ENCODE measurements at places on chromosomes 7 and 10. TPM values are rescaled to one million over a fixed set of nuclear protein-coding genes. Genes with fewer than 3 reads are reported as not detected.

NOS3 gene
- polyA plus RNA-seq, result 4.6 TPM

MALRD1 gene
- polyA plus RNA-seq, result not detected

DDC gene
- not detected for polyA plus RNA-seq

FBXO24 gene
- polyA plus RNA-seq, result 2.0 TPM

RET gene
- polyA plus RNA-seq, result not detected

ASB15 gene
- polyA plus RNA-seq, result 0.15 TPM

TFEC gene
- not detected for polyA plus RNA-seq

EN2 gene
- polyA plus RNA-seq, result not detected

PRKCQ gene
- polyA plus RNA-seq, result 74.5 TPM

MRPS24 gene
- 169 TPM for polyA plus RNA-seq

TMEM184A gene
- not detected for polyA plus RNA-seq

TMEM140 gene
- polyA plus RNA-seq, result 29.4 TPM

HUS1 gene
- polyA plus RNA-seq, result 44.0 TPM

MTPN gene
- 82.9 TPM for polyA plus RNA-seq

FOXP2 gene
- not detected for polyA plus RNA-seq

CYP2C19 gene
- not detected for polyA plus RNA-seq

BCCIP gene
- 105 TPM for polyA plus RNA-seq

MYL10 gene
- not detected for polyA plus RNA-seq

ANK3 gene
- 28.7 TPM for polyA plus RNA-seq

IGF2BP3 gene
- not detected for polyA plus RNA-seq

OR2A5 gene
- polyA plus RNA-seq, result not detected
